ENCODE measurements at places on chromosomes 2 and 18.

DNA sequence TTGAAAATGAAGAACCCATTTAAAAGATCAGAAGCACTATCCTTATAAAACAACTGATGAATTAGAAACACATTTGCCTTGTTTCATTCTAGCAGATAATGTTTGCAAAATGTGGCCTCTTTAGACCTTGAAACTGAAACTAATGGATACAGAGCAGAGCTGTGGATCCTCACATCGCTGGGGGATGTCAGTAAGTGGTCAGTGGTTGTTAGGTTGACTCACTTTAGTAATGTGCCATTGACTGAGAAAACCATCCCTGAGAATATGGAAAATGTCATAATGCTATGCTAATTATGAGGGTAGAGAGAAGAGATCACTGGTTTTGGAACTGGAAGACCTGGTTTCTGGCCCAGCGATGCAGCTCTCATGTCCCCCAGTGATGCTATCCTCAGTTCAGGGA lies 176.7 kb downstream of the MYO1B start:
- no peak for DNase-seq

DNA sequence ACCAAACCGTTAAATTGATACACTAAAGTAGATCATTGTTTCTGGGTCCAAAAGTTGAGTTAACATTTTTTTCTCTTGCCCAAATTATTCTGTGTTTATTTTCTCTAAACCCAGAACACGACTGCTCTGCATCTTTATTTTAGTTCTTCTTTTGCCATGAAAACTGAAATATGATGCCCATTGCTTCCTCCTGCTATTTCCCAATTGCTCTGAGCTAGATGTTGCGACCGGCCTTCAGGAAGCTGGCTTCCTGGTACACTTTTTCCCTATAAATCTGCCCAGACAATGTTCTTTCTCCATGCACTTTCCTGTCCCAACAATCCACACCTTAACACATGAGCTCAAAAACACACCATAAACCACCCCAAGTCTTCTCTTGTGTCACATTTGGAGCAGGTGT lies 501.4 kb downstream of the FBXO15 start:
- DNase-seq: no peak

DNA sequence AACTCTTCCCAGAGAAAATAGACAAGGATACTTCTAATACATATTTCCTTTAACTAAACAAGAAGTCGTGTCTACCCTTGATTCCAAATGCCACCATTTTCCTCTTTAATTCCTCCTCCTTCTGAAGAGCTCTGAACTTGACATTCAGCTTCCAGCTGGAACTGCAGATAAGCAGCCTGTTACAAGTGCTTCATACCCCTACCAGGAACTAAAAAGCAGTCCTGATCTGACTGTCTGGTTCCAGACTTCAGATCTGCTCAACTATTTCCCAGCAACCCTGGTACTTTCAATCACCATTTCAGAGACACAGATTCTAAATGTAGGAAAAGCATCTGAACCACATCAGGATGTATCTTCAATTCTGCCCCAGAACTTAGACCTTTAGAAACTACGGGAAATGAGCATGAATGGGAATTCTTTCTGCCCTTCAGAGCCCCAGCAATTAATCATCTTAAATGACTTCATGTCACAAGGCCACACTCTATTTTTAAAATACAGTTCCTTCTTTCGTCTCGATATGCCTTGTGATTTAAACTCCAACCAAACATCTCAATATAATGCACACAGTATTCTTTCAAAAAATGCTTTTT lies 159.5 kb downstream of the L3MBTL4 start:
- peak; percentile 16 for DNase-seq

DNA sequence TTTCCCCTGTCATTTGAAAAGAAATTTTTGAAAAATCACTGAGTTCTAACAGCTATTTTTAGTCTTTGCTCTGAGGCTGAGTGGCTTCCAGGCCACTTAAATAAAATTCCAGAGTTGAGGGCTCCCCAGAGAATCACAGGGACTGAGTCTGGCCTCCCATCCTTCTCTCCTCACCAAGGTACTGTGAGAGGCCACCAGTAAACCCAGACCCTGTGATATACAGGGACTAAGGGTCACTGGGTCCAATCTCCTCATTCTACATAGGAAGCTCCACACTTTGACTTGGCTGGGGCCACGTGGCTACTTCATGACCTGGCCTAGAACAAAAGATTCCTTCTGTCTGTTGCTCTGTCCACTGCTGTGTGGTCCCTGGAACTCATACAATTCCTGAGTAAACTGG lies 123.2 kb upstream of the CDCA7 start:
- DNase-seq: no peak

- no peak for DNase-seq
These were observed 236.2 kb downstream of the IKZF2 start for GRCh38 chr2:212915121-212915782.

DNA sequence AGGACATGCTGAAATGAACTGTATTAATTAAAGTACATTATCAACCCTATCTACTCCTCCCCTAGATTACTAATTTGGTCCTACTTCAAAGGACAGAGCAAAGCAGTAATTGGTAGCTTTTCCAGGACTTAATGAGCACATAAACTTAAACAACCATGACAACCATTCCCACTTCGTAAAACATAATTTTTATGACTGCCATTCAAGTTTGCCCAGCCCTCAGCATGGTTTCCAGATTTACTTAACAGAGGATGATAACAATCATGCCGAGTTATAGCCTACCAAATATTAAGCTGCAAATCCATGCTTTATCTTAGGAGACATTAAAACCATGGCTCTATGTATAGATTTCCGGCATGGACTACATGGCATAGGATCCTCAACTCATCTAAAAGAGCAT lies 401.1 kb upstream of the CHAC2 start:
- no peak for DNase-seq

GRCh38 chr2:179207047-179207446 lies 57.6 kb downstream of the SESTD1 start:
- DNase-seq: no peak

DNA sequence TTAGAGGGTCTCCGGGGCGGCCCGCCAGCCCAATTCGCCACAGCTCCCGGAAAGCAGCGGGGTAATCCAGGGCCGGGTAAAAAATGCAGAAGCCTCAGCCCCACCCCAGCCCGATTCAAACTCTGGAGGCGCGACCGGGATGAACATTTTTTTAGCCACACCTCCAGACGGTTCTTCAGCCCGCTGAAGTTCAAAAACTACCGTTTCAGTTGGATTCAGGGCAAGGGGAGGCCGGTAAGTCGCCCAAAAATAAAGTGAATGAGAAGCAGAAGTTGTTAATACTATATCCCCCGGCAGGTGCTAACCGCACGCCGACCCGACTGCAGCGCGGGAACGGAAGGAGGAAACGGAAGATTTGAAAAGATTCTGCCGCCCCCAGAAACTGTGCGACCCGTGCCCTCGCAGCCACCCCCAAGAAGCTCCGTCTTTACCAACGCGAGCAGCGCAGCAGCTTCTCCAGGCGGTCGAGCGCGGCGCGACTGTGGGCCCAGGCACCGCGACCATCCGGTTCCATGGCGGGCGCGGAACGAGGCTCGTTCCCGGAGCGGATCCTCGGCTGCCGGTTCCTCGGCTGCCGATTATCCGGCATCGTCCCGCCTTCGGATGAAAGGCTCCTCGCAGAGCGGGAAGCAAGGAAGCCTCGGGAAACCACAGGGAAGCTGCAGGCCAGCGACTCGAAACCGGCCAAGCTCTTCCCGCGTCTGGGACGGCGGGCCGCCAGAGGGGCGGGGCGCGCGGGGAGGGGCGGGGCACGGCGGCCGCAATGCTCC lies at the start of gene BARD1:
TSS of gene BARD1 (minus strand) at position 703 of the 770 bp plus-strand sequence. CDS start at position 589, 114 bp downstream.
- peak; percentile 85 for DNase-seq

DNA sequence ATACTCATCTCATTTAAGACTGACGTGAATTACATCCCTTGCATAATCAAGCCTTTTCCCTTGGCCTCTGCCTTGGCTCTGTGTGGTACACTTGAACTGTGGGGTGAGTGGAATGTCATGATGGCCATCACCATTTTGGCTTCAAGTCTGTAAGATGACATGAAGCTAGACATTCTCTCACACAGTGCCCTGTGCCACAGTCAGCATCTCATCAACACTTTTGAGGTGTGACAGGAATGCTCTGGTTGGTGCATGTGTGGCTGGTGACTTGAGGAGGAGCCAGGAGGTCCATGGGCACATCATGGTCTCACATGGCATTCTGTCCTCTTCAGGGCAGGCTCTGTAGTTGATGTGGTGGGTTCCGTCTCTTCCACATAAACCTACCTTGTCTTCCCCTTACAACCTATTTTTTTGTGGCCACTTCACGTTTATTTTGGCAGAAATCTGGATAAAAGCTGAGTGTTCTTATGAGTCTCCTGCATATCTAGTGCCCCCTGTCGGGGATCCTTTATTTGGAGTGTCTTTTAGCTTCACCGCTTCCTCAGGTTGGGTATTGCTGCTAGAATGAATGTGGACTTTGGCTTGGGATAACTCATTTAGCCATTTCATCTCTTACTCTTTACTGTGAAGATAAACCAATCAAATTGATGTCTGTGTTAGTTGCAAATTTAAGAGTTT lies 28.1 kb downstream of the MAP4K4 start:
- peak; percentile 67 for DNase-seq

DNA sequence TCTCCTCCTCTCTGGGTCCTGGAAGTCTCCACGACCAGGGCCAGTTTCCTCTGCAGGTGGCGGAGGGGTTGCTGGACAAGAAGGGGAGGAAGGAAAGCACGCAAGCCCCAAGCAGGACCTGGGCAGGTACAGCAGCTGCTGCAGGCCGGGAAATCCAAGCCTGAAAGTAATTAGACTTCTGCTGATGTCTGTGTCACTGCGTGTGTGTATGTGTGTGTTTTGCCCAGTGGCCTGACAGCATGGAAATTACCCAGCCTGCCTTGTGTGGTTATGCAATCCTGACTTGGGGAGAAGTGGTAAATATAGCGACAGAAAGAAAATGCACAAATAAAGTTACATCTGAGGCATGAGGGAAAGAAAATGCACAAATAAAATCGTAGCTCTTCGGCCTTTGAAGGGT lies 121.8 kb upstream of the ZBTB14 start:
- peak; percentile 15 for DNase-seq

DNA sequence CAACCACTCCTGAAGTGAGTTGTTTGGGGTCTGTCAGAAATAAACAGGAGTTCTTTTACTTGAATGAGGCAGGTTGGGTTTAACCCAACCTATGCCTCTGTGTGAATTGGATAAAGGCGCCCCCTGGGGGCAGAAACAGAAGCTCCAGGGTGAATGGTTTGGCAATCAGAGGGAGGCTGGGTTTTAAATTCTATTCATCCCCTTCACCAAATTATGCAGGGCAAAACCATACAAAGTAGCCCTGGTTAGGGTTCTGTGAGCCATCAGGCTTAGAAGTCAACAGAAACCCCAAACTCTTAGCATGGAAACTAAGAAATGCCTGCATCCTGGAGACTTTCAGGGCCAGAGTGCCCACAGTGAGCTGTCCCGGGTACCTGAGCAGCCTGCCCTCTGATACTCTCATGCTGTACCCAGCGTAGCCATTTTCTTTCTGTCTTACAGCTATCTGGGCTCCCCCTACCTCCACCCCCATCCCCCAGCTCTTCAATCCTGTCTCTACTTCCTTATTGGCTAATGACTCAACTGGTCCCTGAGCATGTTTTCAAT lies 241.5 kb downstream of the ICOS start:
- peak; percentile 38 for DNase-seq

DNA sequence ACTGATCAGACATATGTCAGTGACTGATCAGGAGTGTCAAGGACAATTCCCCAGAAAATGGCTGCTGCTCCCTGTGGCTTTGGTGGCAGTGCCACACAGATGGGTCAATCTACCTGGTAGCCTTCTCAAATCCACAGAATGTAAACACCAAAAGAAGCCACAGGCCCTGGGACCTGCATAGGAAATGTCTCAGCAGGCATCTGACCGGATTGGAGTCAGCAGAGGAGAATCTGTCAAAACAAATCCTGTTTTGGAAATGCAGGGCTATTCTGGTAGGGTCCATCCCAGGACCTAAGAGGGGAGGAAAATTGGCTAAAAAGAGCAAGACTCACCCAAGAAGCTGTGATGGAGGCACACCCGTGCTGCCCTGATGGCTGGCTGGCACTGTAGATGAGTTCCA lies 189.7 kb downstream of the TMEM247 start:
- no peak for DNase-seq

DNA sequence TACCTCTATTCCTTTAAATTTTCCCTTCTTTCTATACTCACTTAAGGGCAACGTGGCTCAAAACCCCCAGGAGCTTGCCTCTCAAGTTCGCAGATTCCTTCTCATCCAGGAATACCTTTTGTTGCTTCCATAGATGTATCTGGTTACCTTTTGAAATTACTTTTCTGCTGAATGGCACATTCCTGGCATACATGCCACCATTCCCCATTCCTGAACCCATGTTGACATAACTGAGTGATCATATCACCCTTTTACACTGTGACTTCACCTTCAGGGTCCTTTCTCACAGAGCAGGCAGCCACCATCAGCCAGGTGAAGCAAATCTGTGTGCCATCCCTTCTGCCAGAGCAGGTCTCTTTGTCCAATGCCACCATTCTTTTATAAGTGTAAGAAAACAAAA lies 615.8 kb downstream of the ARHGAP15 start:
- no peak for DNase-seq

DNA sequence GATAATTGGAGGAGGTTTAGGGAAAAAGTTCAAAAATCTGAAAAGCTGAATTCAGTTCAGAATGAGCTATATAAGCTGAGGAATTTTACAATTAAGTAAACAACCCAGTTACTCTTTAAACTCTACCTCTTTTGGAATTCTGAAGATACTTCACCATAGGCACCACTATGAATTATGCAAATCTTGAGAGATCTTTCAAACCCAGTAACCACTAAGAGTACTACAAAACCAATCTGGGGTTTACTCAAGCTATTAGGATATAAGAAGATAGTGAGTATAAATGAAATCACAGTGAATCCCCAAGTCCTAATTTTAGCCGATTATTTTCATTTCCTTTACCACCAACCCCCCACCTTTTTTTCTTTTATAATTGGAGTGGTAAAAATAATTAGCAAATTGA lies 6.0 kb upstream of the CTLA4 start:
- no peak for DNase-seq

DNA sequence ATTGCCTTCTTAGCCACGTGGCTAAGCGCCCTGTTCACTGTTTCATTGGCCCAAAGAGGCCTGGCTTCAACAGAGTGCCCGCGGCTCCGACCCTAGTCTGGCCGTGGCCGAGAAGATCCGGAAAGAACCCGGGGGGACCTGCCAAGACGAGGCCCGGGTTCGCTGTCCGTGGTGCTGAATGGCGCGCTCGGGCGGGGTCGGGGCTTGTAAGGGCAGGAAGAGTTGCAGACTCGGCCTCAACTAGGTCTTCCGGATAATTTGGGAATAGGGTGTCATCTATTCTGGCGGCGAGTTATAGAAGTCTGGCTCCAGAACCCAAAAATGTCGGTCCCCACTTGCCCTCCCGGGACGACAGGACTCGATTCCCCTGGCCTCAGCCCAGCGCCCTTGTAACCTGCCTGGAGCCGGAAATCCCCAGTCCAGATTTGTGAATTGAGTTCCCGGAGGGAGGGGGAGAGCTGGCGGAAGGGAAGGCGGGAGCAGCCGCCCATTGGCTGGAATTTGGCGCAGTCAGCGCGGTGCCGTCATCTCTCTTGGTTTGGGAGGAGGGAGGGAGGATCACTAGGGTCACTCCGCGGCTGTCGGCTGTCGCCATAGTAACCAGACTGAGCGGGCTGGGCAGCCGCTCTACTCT lies 3.5 kb downstream of the CDK5R2 start:
- DNase-seq: peak; percentile 61

Data from KBM-7 (cell line).